Naive thymus-derived CD8-positive, alpha-beta T cell (primary cell): ENCODE measurements at places on chromosomes 6 and 20. TPM values are rescaled to one million over a fixed set of nuclear protein-coding genes. Genes with fewer than 3 reads are reported as not detected.

The FAM135A gene
- total RNA-seq, result 11.5 TPM

- DNase-seq, result no peak
These were observed 11.5 kb downstream of the TREML4 start for GRCh38 chr6:41239467-41240159.

GRCh38 chr20:57509665-57510237, 15.2 kb downstream of the CTCFL start:
- no peak for DNase-seq

DNA sequence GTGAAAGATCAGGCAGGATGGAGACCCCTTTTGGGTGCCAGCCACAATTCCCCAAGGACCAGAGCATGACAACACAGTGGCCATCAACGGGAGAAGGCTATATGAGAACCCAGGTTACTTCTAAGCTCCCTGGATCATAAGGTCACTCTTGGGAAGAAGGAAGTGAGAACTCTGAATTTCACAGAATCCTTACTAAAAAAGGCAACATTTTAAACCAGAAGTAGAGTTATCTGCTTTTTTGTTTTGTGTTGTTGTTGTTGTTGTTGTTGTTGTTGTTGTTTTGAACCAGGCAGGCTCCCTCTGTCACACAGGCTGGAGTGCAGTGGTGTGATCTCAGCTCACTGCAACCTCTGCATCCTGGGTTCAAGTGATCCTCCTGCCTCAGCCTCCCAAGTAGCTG, 107.4 kb upstream of the TNFAIP3 start:
- DNase-seq, result no peak

- DNase-seq, result no peak
These were observed 150.8 kb upstream of the TMEM170B start for GRCh38 chr6:11386726-11387125.

GRCh38 chr6:87600576-87600975, 10.6 kb downstream of the ORC3 start:
- DNase-seq, result no peak

- DNase-seq, result no peak
These were observed 309.9 kb upstream of the CDYL start for GRCh38 chr6:4466261-4466660.

- DNase-seq, result no peak
These were observed 160.6 kb downstream of the SMOC2 start for GRCh38 chr6:168601546-168601945.

DNA sequence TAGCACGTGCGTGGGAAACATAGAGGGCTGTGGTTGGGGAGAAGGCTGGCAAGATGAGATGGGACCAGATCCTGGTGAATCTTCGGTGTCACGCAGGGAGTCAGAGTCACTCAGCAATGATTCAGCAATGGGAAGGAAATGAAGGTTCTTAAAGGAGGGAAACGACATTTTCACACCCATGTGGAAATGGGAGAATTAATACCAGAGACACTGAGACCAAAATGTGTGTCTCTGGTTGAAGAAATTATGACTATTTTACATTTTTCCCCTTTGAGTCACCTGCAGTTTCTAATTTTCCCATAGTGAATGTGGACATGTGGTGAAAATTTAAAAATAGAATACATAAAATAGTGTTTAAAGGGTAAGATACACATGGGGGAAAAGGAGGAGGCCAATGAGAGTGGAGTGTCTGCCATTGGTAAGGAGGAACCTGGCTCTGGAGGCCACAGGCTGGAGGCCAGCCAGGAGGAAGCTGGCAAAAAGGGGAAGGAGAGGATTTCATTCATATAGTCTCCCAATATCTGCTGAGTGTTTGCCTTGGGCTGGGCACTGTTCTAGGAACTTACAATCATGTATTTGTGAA, 17.5 kb downstream of the NRN1 start:
- DNase-seq, result no peak

DNA sequence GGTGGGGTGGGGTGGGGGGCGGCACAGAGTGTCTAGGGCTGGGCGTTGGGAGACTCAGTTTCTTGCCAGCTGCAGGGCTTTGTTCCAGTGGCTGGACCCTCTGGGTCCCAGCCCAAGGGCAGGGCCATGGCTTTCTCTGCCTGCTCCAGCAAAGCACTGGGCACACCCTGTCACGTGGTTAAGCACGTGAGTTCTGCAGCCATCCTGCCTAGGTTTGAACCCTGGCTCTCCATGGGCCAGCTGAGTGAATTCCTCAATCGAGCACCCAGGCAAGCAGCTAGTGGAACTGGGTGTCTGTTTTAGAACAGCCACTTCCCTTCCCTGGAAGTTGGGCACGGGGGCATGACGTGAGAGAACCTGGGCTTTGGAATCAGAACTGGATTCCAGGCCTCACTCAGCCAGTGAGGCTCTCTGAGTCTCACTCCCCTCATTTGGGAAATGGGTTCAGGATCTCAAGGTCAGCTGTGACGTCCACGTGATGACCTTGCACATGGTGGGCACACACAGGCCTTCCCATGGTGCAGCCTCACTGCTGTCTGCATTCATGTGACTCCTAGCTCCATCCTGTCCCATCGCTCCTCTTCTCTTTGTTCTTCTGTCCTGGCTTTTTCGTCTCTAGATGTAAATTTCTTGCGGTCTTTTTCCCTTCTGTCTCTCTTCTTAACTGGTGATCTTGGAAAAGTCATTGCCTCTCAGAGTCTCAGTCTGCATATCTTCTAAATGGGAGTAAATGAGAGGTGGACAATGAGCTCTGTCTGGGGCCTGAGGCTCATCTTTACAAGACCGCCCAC, 45.9 kb downstream of the NOL4L start:
- no peak for DNase-seq

DNA sequence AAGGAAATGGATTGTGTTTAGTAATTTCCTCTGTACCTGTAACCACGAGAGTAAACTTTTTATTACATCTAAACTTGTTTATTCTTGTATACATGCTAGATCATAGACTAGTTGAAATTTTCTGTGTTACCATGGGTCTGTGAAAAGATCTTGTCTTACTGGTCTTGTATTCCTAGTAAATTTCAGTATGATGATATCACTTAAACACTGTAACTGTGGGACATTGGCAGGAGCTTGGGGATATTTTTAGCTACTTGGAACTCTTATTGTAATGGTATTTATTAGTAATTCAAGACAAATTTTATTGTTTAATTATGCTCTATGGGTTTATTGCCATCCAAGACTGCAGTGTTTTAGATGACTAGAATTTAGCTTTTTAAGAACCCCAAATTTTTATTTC, 25.9 kb upstream of the TULP4 start:
- no peak for DNase-seq

DNA sequence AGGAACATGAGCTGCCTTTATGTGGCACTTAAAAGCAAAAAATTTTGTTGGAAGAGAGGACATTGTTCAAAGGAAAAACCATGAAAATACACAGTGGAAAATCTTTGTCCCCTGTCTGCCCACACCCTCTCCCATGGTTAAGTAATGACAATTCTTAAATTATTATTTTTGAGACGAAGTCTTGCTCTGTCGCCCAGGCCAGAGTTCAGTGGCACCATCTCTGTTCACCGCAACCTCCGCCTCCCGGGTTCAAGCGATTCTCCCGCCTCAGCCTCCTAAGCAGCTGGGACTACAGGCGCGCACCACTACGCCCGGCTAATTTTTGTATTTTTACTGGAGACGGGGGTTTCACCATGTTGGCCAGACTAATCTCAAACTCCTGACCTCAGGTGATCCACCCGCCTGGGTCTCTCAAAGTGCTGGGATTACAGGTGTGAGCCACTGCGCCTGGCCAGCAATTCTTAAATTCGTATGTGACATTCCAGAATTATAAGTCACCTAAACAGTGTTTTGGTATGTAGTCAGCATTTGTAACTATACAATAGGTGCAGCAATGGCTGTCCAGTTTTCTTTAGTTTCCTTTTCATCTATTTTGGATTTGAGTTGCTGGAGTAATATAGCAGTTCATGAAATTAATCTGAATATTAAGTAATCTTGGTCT, 636 bp upstream of the SSR1 start:
- DNase-seq, result no peak
